Activated CD4-positive, alpha-beta T cell treated with anti-CD3 and anti-CD28 coated beads for 1 hour (primary cell): ENCODE measurements at places on chromosomes 3 and 15.

- DNase-seq, result no peak
Observed at GRCh38 chr3:191139736-191140135, 59.3 kb upstream of the OSTN start.

DNA sequence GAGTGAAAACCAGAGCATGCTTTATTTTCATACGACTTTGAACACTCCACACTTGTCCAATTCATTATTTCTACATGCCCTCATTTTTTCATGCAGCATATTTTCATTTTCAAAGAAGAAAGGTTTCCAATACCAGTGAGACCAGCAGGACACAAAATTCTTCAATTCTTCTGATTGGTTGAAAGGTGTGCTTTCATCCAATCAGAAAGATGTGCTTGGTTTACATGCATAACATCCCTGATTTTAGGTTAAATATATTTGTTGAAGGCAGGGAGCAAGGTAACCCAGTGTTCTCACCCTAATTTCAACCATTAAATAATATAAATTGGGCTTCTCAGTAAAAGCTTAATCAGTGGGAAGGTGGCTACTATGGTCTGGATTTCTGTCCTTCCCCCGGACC, 47.5 kb upstream of the PPIB start:
- DNase-seq, result no peak

DNA sequence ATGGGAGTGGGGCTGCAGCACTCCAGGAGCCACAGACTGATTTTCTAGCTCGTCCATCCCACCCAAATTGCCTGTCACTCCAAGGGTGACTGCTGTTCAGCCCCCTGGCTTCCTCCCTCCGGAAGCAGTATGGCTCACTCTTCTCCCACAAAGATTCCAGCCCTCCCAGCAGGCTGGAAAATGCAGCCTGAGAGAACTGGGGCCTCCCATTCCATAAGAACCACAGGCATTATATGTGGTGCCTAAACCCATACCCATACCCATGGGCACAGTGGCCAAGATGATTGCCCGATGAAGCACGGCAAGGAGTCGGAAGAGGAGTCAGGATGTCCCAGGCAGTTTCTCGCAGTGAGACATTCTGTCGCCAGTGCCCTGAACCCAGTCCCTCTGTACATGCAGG, 6.0 kb upstream of the VILL start:
- DNase-seq, result no peak

DNA sequence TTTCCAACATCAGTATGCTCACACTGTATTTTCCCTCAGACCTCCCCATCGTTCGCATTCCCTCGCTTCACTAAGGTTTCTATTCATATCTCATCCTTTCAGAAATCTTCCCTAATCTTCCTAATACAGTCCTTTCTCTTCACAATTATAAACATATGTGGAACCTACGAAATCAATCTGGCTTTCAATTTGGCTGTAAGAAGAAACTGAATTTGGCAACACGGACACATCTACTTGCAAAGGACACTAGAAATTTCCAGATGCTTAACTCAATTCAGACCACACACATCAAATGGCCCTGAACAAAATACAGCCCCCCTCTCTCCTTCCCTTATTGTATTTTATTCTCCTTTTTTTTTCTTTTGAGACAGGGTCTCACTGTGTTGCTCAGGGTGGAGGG, 39.1 kb upstream of the TM4SF19 start:
- no peak for DNase-seq

GRCh38 chr15:73924171-73924921, 1.9 kb upstream of the LOXL1 start:
- DNase-seq, result no peak

- DNase-seq, result peak; percentile 13
Observed at GRCh38 chr15:73052653-73053397, 562 bp downstream of the NEO1 start.

DNA sequence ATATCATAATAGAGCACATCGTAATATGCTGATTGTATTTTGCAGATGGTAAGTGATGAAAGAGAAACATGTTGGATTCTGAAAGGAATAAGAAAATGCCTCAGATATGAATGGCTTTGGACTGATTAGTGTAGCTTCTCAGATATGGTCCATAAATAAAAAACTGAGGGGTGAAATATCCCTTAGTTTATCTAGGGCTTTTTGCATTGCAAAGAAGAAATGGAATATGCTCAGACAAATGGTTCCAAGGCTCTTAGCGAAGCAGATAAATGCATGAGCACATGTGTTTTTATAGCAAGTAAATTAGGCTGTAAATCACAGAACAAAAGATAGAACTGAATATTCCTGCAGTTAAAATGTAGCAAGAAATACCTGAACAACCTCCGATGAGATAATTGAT, 820.9 kb upstream of the GRM7 start:
- no peak for DNase-seq

GRCh38 chr3:107461721-107462120, 61.0 kb upstream of the BBX start:
- no peak for DNase-seq

DNA sequence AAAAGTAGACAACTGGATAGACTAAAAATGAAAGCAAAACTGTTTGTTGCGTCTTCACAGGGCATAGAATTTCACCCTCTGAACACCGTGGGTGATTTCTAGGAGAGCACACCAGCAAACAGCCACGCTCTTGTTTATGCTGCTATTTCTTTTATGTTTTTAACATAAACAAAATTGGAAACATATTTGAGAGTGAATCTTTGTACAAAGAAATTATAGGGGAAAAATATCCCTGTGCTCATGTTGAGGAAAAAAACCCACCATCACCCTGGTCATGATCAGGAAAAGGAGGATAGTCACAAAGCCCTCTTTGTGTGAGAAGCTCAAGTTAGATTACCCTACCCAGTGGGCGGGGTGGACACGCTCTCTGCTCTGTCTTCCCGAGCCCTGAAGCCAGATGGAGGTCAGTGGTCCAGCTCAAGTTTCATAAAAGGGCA, 313.3 kb downstream of the SATB1 start:
- no peak for DNase-seq

GRCh38 chr3:27719314-27720003, 2.7 kb downstream of the EOMES start:
- DNase-seq, result no peak

DNA sequence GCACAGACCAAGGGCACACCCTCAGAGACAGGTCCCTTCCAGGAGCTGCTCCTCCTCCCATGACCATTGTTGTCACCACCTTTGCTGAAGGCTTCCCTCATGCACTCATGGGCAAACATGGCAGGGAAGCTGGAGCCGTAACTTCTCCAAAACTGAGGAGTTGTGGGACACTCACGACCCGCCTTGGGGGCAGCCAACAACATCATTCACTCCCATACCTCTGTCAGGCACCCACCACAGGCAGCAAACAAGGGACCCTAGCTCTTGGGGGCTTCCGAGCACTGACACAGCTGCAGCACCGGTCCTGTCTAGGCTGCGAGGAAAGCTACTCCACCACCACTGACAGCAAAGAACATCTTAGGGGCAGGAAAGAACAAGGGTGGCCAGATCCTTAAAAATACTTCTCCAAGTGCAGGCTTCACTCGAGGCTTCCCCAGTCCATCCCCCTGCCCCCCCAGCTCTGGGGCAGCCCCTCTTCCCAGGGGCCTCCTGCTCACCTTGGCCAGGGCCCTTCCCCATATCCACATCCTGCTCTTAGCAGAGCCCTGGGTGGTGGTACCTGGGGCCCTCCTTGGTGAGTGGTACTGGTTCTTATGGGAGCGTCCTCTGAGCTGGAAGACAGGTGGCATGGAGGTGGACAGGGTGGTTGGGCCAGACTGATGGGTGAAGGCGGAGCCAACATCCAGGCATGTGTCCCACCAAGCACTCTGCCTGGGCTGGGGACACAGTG, 28.0 kb upstream of the DUSP7 start:
- no peak for DNase-seq

DNA sequence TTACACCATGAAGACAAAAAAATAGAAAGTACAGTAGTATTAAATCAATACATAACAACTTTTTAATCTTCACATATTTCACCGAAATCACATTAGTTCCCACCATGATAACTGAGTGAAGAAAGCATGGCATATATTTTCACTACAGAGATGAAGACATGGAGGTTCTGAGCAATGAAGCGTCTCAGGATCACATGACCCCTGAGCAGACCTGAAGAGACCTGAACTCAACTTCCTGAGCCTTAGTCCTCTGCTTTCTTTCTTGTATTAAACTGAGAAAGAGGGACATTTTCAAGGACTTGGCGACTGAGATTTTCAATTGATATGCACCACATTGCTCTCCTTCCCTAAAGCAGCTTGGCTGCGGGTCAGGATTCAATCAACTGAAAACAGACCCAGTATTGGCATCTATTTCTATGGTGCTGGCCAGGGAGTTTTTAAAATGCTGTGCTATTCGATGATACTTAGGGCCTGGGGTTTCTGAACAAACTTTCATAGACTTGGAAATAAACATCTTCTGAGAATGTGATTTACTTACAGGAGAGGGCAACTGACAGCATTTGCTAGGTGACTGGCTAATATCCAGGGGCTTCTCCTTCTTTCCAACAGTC, 165.1 kb downstream of the LSAMP start:
- DNase-seq, result no peak

DNA sequence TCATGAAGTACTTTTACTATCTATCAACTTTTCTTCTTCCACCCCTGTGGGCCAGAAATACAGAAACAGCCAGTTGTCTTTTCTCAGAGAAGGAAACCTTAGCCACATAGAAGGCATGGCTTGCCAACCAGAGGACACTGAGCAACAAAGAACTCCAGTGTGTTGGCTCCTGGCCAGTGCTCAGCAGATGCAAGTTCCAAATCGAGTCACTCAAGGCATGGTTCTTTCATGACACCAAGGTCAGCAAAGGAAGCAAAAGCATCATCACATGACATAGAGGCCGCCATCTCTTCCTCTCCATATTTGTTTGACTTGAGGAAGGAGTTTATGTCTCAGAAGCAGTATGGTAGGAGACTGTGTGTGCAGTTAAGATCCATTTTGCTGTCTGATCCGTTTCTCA, 92.2 kb downstream of the MYLK start:
- DNase-seq, result no peak

DNA sequence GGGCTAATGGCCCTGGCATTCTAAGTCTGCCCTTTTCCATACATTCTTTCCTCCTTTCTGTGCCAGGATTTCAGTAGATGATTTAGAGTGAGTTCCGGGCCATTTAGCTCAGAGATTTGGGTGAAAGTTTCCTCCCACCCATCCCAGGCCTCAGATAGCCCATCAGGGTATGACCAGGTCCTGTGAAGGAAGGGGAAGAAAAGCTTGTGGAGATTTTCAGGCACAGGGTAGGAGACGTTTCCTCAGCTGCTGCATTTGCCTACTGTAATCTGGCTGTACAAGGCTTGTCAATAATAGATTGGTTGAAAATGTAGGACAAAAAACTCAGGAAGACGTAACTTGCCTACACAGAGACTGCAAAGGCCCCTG, 63.2 kb upstream of the BCL6 start:
- DNase-seq, result no peak

DNA sequence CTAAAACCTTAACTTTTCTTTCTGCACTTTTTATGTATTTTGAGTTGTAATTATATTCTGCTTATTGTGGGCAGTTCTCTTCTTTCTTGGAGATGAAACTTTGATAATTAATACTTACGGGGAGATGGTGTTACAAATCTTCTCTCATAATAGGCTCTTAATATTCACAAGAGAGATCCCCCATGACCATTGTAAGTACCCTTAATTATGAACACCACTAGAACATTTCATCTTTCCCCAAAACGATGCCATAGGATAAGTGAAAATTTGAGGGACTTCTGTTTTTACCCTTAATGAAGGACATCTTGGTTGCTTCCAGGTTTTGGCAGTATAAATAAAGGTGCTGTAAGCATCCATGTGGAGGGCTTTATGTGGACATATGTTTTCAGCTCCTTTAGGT, 60.7 kb downstream of the PIAS1 start:
- DNase-seq, result no peak

GRCh38 chr15:80788536-80788935, 9.4 kb downstream of the CEMIP start:
- no peak for DNase-seq

GRCh38 chr3:118761291-118761606, 273.4 kb downstream of the IGSF11 start:
- DNase-seq, result no peak

- DNase-seq, result no peak
Observed at GRCh38 chr3:55416331-55416821, 70.7 kb downstream of the WNT5A start.

GRCh38 chr3:140292684-140293083, 357.7 kb downstream of the CLSTN2 start:
- no peak for DNase-seq

GRCh38 chr3:4807381-4808280, 171.6 kb upstream of the BHLHE40 start:
- no peak for DNase-seq

DNA sequence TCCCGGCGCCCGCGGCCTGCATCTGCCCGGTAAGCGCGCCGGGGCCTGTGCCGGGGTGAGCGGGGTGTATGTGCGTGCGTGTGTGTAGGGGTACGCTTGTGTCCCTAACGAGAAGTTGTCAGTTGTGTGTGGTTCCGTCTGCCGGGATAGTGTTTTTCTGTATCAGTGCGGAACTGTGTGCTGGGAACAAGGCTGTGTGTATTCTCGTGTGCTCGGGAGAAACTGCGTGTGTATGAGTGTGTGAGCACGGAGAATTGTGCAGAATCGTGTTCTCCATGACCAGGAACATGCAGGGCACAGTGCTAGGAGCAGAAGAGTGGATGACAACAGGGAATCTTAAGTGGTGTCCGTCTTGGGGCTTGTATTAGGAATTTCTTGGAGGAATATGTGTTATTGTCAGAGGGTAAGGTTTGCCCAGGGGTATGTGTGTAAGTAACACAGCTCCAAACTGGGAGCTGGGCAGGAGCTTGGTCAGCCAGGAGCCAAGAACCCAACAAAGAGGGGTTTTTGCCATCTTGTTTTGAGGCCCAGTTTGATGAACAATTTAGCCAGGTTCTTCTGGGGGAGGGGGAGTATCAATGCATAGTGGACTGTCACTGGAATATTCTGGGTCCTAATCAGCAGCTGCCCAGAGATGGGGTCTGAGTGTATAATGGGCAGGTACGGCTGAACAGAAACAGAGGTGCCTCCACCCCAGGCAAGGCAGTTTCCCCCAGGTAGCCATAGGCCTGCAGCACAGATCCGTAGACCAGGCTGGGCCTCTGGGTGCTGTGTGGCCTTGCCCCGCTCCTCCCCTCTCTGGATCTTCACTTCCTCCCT, 2.1 kb downstream of the ISL2 start:
- no peak for DNase-seq

DNA sequence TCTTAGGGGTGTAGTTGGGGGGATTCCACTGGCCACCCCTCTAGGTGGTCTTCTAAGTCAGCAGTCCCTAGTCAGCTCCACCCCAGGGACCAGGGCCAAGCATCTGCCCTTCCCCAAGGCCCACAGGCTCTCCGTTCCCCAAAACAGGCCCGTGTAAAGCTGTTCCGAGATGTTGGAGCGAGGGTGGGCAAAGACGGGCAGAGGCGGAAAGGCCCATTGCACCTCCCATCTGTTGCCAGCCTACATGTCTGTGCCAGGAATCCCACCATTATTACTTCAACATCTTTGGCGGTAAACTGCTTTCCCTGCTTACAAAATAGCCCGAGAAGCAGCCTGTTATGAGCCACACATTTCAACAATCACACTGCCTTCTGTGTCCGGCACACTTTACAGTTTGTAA, 1.9 kb upstream of the ATP2B2 start:
- DNase-seq, result no peak

- no peak for DNase-seq
Observed at GRCh38 chr15:40995656-40996055, 42.4 kb downstream of the CHAC1 start.
